Neural cell (in vitro differentiated cells): ENCODE measurements at places on chromosomes 2 and 18. TPM values are rescaled to one million over a fixed set of nuclear protein-coding genes. Genes with fewer than 3 reads are reported as not detected.

The UNC50 gene
- polyA plus RNA-seq: 111 and 123 TPM in 2 replicates

The CNTNAP5 gene
- 19.3 and 39.0 TPM in 2 replicates for polyA plus RNA-seq

The SH3RF3 gene
- polyA plus RNA-seq: 0.52 and 0.53 TPM in 2 replicates

The CABYR gene
- polyA plus RNA-seq: 4.6 and 6.9 TPM in 2 replicates

The SERPINB10 gene
- not detected in 2 replicates for polyA plus RNA-seq

The GIGYF2 gene
- 39.6 and 52.6 TPM in 2 replicates for polyA plus RNA-seq

The RMND5A gene
- polyA plus RNA-seq: 36.3 and 40.8 TPM in 2 replicates

The TWIST2 gene
- polyA plus RNA-seq: not detected in 2 replicates

The PER2 gene
- 2.6 and 3.2 TPM in 2 replicates for polyA plus RNA-seq

The OXER1 gene
- polyA plus RNA-seq: not detected in 2 replicates

The ATIC gene
- 4.9 and 9.5 TPM in 2 replicates for polyA plus RNA-seq

The NGEF gene
- 5.2 and 5.7 TPM in 2 replicates for polyA plus RNA-seq

The LMAN1 gene
- polyA plus RNA-seq: 49.8 and 50.3 TPM in 2 replicates

The MRPL44 gene
- 64.1 and 70.6 TPM in 2 replicates for polyA plus RNA-seq

The CYP27C1 gene
- polyA plus RNA-seq: 0.84 and 2.3 TPM in 2 replicates
